ENCODE measurements at places on chromosomes 1 and 21. TPM values are rescaled to one million over a fixed set of nuclear protein-coding genes. Genes with fewer than 3 reads are reported as not detected.

The S100A8 gene
- total RNA-seq: 11.5 TPM

The NR0B2 gene
- not detected for total RNA-seq

The CYP4B1 gene
- 1.9 TPM for total RNA-seq

The ITLN1 gene
- total RNA-seq: not detected

The CAMTA1 gene
- 132 TPM for total RNA-seq

The B3GALT5 gene
- 2.4 TPM for total RNA-seq

The TNFRSF4 gene
- total RNA-seq: 2.7 TPM

The DSTYK gene
- total RNA-seq: 36.2 TPM

The HSD3B1 gene
- total RNA-seq: not detected

The C1QTNF12 gene
- total RNA-seq: 2.8 TPM

The KRTAP27-1 gene
- total RNA-seq: not detected
